NT2/D1 (cell line): ENCODE measurements at places on chromosomes 3 and 15.
A peak's percentile ranks its signal among the peaks of the same experiment; 100 is the strongest.

DNA sequence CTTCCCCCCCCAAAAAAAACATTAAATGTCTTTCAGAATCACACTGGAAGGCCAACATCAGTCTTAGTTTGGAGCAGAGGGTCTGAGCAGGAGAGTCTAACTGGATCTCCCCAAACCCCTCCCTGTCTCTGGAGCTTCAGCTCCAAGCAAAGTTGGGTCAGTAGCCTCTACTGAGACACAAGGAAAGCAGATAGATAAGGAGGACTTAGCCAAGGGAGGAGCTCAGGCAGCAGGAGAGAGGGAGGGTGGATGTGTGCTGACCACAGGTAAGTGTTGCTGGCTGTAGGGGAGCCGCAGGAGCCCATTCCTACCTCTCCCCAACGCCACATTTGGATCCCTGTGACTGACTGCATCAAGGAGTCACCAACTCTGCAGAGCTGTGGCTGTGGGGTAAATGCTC, 7.0 kb downstream of the PLCB2 start:
- no peak for DNase-seq

DNA sequence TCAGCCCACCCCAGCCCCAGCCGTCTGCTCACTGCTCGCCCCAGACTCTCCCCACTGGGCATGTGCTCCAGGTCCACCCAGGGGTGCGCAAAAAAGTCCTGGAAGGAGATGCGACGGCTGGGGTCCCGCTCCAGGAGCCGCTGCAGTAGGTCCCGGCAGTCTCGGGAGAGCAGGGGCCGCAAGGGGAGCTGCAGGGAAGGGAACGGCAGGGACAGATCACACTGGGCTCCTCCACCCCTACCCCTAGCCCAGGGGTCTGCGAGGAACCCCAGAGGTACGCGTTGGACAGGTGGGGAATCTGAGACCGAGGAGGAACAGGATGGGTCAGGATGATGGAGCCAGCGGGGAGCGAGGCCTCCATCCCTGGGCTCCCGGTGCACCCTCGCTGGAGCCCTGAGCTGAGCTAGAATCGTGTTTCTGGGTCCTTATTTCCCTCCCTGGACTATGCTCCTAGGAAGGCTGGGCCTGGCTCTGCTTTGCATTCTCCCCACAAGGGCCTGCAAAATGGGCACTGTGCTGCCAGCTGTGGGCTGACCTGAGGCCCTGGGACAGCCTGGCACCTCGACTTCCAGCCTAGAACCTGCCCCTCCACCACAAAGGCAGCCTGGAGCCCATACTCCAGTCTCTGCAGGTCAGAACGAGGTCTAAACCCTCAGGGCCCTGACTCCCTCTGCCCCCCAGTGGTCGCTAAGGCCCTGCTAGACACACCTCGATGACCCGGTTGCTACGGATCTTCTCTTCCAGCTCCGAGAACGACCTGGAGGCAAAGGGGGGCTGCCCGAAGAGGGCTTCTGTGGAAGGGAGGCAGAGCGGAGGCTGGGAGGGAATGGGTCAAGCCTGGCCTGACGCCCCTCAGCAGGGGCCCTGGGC, 3.2 kb downstream of the ULK3 start:
- DNase-seq, result no peak

DNA sequence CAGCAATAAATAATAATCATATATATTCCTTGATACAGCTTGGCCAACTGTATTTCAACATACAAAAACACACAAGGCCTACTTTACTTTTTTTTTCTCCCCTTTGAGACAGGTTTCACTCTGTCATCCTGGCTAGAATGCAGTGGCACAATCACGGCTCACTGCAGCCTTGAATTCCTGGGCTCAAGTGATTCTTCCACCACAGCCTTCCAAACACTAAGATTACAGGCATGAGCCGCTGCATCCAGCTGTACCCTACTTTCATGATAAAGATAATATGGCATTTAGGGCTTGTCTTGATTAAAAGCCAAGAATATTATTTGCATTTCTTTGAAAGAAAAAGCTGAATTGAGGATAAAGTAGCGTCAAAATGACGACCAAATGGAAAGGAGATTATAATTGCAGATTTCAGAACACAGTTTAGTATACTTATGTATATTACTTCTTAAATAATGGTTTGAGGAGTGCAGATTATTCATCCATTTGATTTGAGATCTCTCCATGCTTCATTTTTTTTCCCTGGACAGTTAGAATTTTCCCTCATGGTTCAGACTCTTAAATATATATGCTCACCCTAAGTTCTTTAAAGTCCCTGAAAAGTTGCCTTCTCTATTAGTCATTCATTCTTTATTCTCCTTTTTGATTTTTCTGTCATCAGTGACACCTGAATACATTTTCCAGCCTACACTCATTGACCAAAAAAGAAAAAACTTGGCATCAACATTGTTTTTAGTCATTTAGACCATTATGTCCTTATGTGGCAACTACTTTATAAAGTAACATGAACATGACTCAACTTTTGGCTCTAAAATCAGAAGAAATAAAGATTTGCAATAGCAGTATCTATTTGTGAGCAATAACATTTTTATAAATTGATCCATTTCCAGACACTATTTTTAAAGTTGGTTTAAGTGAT, 48.5 kb upstream of the MLF1 start:
- no peak for DNase-seq

DNA sequence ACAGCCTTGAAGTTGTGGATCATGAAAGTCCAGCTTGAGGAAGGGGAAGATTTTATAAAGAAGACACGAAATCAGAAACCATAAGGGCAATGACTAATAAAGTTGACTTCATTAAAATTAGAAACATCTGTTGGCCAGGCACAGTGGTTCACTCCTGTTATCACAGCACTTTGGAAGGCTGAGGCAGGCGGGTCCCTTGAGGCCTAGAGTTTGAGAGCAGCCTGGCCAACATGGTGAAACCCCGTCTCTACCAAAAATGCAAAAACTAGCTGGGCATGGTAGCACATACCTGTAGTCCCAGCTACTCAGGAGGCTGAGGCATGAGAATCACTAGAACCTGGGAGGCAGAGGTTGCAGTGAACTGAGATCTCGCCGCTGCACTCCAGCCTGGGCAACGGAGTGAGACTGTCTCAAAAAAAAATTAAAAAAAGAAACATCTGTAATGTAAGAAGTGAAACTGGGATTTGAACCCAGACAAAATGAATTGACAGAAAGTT, 7.9 kb upstream of the UBXN7 start:
- DNase-seq, result no peak

GRCh38 chr3:45873638-45874037, 12.7 kb upstream of the CCR9 start:
- DNase-seq, result no peak

GRCh38 chr3:99966662-99967416, 147.5 kb downstream of the FILIP1L start:
- DNase-seq, result no peak

GRCh38 chr3:130779031-130779430, 32.4 kb upstream of the PIK3R4 start:
- DNase-seq, result no peak

- no peak for DNase-seq
Observed at GRCh38 chr15:29376590-29376989, 107.0 kb upstream of the NSMCE3 start.

- peak; percentile 35 for DNase-seq
Observed at GRCh38 chr15:70212963-70213315, 115.2 kb upstream of the TLE3 start.

DNA sequence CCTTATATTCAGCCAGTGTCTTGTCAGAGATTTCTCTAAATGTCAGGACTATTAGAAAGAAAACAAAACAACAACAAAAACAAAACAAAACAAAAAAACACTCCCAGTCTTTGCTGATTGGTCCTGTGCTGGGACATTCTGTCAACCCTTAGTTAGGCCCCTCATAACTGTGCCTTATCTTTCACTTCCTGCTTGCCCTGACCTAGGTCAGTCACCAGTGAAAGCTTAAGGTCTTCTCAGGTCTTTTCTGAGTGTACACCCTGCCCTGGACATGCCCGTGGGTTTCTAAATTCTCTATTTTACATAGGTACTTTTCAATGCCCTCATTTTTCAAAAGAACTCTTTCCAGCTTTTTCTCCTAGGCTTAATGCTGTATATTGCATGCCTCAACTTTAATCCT, 454.1 kb downstream of the GRM7 start:
- no peak for DNase-seq

- no peak for DNase-seq
Observed at GRCh38 chr3:18393906-18394305, 31.2 kb downstream of the SATB1 start.
